ENCODE measurements at places on chromosomes 2 and 18.

DNA sequence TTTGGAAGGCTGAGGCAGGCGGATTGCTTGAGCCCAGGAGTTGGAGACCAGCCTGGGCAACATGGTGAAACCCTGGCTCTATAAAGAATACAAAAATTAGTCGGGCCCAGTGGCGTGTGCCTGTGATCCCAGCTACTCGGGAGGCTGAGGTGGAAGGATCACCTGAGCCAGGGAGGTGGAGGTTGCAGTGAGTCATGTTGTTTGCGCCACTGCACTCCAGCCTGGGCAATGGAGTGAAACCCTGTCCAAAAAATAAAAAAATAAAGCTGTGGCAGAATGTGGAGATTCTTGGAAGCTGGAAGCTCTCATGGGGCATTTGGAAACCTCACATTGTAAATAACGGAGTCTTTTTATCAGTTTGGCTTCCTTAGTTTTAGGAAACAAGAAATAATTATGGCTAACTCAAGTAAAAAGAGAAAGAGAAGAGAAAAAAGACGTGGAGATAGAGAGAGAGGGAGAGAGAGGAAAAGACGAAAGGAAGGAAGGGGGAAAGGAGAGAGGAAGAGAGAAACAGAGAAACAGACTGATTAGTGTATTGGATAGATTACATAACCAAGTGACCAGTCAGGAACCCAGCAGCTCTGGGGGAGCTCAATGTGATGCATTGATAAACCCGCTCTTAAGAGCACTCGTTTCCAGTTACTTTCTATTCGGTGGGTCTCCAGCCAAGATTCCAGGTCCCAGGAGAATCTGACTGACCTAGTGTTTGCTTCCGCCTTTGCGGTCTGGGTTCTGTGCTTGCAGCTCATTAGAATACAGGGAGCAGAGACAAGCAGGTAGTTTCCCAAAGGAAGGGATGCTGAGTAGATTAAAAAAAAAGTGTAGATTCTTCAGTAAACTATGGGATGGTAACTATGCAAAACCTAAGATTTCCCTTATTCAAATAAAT lies 1.1 kb upstream of the SPAST start:
- DNase-seq: no peak

- DNase-seq: no peak
These were observed 411.7 kb downstream of the SOCS6 start for GRCh38 chr18:70700496-70700895.

- DNase-seq: no peak
These were observed 167.3 kb upstream of the SCN7A start for GRCh38 chr2:166661391-166661790.

- DNase-seq: no peak
These were observed 91.1 kb downstream of the FMNL2 start for GRCh38 chr2:152425765-152426727.

GRCh38 chr18:79937103-79937860 lies 14.2 kb downstream of the SLC66A2 start:
- no peak for DNase-seq

DNA sequence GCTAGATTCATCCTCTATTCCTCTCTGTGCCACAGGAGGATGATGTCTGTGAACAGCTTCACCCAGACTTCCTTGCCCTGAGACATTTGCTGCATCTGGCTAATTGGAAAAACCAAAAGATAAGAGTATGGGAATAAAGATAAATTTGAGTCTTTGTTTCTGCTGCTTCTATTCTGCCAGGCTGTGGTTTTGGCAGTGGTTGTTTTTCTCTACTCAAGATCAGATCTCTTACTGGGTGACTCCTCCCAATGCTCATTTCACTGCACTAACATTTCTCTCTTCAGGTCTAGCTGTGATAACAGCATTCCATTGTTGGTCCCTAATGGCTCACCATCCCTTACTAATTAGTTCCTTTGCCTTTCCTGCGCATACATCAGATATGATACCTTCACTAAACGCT lies 89.5 kb downstream of the CALCRL start:
- no peak for DNase-seq

DNA sequence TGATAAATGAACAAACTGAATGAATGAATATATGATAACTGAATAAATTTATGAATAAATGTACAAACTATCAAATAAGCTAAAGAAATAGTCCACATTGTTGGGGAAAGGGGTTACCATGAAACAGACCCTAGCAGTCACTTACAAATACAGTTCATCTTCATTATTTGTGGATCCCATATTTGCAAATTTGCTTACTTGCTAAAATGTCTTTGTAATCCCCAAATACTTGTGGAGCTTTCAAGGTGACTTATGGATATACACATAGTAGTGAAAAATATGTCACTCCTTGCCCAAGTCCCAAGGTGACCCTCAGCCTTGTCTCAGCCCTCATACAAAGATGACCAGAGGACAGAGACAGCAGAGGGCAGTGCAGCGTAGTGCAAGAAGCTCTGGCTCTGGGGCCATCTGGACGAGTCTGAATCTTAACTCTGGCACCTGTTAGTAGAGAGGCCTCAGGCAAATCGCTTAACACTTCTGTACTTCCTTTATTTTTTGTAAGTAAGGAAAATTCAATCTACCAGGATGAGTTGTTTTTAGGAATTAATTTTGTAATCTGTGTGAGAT lies 3.1 kb downstream of the PAIP2B start:
- no peak for DNase-seq

DNA sequence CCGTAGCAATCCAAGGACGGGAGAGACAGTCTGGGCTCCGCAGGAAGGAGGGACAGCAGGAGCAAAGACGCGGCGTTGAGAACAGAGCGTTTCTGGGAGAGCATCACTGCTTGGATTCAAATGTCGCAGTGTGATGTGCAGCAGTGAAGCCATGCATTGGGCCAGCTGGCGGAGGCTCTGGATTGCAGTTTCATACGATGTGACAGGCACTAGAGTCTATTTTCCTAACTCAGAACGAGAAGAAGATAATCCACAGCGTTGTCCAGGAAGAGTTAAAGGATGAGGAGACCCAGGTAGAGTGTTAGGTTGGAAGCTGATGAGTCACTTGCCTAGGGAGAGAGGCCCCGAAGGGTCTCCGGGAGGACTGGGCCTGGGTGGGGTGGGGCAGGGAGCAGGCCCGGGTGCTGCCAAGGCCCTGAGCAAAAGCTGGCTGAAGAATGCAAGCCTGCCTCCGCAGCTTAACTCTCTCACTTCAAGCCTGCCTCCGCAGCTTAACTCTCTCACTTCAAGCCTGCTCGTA lies 17.7 kb upstream of the SEMA4C start:
- DNase-seq: no peak

DNA sequence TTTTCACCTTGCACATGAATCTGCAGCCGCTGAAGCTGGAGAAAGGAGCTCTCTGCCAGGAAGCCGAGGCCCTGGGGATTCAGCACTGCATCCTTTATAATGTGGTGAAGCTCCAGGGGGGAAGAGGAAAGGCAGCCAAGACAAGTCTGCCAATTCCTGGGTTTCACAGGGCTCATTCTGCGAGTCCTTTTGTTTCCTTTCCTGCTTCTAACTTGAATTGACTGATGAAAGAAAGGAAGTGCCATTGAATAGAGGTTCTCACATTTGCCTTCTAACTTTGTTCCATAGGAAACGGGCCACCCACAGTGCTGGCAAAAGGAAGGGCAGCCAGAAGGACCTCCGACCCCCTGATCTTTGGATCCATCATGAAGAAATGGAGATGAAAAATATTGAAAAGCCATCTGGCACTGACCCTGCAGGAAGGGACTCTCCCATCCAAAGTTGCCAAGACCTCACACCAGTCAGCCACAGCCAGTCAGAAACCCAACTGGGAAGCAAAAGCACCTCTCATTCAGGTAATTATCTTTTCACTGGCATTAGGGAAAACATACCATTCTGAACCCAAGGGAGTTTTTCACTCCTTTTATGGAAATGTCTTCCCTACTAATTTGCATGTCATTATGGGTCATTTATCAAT lies 765.4 kb downstream of the MBD2 start:
- no peak for DNase-seq

DNA sequence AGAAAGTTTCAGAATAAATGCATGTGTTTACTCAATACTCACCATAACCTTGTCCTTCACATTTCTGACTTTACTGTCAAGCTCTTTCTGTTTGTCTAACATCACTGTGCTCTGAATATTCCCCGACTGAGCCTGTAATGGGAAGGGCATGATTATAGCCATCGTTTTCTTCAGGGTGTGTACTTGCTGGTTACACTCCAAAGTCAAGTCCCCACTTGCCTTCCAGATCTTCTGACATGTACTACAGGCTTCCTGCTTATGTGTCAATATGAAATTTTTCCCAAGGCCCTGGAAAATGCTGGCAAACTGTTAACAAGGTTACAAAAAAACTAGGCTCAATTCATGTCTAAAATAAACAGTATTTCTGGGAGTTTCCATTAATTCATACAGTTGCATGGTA lies 12.9 kb downstream of the STAT1 start:
- no peak for DNase-seq

- no peak for DNase-seq
These were observed 350.9 kb downstream of the PARD3B start for GRCh38 chr2:204896146-204896545.

DNA sequence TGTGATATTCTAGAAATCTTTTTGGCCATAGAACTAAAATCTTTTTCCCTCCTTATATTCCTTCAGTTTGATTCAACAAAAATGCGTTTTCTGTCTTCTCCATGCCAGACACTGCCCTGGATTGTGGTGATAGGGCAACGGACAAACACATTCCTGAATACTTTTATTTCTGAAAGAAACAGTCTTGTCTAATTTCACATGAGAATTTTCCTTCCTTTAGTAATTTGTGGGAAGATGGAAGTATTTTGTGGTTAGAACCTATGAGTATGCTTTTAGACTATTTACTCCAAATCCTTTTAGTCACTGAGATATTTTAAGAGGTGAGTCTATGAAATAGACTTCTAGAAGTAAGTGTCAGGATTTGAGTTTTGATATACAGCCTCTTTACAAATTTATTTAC lies 49.6 kb downstream of the COL5A2 start:
- DNase-seq: no peak

GRCh38 chr18:57959278-57959677 lies 84.7 kb upstream of the NEDD4L start:
- DNase-seq: no peak

GRCh38 chr2:47546994-47547393 lies 144.0 kb downstream of the MSH2 start:
- DNase-seq: no peak

DNA sequence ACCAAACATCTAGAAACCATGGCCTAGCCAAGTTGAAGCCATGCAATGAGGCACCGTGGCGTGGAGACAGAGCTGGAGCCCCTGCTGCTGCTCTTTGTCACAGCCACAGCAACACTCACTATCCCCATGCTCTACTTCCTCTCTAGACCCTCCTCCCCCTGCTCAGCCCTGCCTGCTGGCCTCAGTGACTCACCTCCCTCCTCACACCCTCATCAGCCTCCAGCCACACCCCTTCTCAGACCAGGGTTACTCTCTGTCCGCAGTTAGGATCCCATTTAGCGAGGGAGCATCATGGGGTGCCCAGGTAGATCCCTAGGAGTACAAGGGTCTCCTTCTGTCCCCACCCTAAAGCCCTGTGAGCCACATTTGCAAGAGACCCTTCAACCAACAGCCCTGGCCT lies 25.4 kb upstream of the SOX11 start:
- no peak for DNase-seq

DNA sequence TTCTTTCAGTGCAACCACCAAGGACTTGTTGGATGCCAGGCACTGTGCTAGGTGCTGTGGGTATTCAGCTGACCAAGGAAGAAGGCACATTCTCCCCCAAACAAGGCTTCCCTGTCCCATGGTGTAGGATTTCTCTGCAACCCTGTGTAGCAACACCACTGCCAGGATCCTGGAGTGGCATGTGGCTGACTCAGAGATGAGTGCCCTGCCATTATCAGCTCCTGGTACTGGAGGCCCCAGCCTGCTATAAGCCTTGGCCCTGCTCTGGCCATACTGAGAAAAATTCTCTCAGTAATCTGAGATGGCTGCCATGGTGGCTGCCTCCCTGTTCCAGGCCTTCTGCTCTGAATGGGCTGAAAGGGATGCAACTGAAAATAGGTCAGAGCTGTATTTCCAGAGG lies 4.3 kb downstream of the SMYD5 start:
- no peak for DNase-seq

DNA sequence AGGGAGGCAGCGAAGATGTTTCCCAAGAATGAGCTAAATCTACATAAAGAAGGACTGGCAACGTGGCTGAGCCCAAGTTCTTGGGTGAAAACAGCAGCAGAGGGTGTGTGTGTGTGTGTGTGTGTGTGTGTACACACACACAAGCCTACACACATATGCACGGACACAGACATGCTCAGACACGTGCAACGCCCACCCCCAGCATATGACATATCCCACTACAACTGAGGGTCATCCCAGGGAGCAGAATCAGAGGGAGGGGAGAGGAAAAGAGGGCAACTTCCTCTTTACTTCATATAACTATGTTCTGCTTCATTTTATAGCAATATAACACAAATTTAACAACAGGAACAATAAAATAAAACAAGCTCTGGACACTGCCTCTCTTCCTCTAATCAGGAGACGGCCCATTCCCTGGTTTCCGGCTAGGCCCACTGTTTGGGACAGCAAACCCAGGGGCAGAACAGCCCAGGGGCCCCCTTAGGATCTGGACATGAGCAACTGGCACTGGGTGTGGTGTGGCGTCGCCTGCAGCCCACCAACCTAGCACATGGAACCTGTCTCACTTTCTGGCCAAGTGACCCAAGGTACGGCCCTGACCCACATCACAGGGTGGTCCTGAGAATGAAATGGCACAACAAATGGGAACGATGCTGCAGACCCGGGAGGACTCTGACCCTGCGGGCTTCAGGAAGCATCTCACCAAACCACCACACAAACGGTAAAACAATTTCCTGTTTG lies 25.0 kb downstream of the FAM178B start:
- DNase-seq: no peak
